Activated T-helper 2 cell treated with anti-CD3 and anti-CD28 coated beads, Interferon-gamma antibody, Interleukin-2, Interleukin-4, amounts not matched to agents 10 μg/mL and 5 μg/mL and 100 μg/mL, durations not matched to agents 14 hours and 24 hours and 36 hours (primary cell): ENCODE measurements at places on chromosomes 2 and 18. TPM values are rescaled to one million over a fixed set of nuclear protein-coding genes. Genes with fewer than 3 reads are reported as not detected.

DNA sequence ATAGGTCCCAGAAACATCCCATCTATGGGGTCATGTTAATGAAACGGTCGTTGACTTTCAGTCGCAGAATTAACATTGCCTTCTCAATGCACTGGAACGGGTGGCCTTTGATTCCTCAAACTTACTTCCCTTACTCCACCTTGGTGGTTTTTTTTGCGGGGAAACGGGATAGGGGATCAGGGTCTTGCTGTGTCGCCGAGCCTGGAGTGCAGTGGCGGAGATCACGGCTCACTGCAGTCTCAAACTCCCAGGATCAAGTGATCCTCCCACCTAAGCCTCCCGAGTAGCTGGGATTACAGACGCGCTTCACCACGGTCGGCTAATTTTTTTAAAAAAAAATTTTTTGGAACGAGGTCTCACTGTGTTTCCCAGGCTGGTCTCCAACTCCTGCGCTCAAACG is 754 bp downstream of the ATG16L1 start:
- no peak for DNase-seq

- no peak for DNase-seq
Observed at GRCh38 chr2:158731386-158731785, 63.7 kb upstream of the DAPL1 start.

DNA sequence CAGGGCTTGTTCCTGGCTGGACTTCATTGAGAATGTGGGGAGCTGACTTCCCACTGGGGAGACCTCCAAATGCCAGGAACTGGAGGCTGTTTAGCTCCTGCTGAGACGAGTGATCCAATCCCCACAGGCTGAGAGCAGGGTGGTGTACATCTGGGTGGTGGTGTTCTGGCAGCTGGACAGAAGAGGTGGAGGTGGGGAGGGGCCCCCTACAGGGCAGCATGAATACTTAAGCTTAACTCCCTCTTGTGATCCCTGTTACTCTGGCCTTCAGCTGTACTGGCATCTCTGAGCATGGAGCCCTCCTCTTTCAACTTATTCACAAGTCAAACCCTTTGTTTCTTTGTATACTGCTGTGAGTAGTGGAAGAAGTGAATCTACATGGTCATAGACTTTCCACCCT is 167.8 kb upstream of the LYPD1 start:
- DNase-seq, result no peak

GRCh38 chr2:20138696-20139095 is 86.2 kb downstream of the SDC1 start:
- no peak for DNase-seq

DNA sequence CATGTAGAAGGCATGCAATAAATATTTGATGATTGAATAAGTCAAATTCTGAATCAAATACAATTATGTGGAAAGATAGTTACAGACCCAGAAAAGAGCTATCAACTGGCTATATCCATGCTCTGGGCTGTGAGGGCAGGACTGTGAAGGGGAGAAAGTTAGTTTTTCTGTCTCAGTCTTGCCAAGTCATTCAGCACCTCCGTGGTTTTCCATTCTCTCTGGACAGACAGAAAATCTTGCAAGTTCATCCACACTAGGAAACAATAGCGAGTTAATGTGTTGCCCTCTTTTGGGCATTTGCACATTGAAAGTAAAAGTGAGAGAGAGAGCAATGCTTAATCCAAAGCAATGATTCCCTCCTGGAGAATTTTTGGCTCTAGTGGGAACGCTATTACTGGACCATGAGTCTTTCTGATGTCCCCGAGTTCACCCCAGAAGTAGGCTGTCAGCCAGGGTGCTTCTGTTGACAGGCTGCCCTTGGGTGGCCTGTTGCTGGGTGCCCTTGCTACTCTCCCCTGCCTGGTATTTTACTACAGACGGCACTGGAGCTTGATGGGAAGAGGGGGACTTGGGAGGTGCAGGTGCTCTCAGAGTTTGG is 238.3 kb downstream of the LOXHD1 start:
- no peak for DNase-seq

DNA sequence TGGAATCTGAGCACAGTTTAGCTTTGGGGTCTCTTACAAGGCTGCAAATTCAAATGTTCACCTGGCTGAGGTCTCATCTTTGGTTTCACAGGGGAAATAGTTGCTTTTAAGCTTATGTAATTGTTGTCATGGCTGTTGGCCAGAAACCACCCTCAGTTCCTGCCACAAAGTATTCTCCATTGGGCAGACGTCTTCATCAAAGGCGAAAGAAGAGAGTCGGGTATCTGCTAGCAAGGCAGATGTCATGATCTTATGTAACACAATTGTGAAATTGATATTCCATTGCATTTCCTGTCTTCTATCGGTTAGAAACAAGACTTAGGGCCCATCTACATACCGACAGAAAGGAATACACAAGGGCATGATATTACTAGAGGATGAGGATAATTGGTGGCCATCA is 816.2 kb downstream of the MBD2 start:
- no peak for DNase-seq

DNA sequence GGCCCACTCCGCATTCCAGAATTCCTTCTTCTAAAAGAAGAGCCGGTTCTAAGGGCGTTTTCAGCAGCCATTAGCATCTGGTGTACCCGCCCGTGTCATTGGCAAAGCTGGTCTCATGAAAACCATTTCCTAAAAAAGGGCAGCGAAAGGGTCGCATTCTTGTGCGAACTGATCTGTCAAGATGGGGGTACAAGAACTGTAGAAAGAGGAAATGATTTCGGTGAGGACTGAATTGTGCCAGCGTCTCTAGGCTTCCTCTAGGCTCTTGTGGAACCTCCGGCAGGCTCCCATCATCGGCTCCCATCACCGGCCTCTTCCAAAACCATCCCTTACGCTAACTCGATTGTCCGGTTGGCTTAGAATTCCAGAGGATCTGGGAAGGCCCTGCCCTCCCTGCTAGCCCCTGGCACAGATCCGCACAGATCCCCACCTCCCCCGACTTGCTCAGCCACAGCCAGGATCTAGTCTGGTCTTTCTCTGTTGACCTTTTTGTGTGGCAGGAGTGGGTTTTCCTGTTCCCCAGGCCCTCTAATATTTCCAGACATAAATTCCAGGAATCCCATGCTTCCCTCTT is 1.3 kb downstream of the RAB31 start:
- no peak for DNase-seq

GRCh38 chr2:14722904-14723570 is 90.5 kb downstream of the LRATD1 start:
- DNase-seq, result no peak

DNA sequence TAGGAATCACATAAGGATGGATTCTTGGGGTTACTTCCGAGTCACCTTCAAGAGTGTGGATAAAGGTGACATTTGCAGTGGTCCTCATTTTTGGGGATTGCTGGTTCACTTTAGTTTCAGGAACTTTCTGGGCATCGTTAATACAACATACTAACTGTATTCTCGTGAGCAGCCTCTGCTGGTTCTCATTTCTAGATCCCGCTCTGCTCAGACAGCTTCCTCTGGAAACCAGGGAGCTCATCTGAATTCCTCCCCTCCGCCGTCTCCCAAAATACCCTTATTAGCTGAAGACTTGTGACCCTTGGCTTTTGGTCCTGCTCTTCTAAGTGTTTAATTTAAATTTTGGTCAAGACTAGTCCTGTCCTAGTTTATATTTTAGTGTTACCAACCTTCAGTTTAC is 64.5 kb downstream of the ZNF532 start:
- DNase-seq, result no peak

GRCh38 chr2:64708829-64709228 is 55.1 kb upstream of the SERTAD2 start:
- no peak for DNase-seq

DNA sequence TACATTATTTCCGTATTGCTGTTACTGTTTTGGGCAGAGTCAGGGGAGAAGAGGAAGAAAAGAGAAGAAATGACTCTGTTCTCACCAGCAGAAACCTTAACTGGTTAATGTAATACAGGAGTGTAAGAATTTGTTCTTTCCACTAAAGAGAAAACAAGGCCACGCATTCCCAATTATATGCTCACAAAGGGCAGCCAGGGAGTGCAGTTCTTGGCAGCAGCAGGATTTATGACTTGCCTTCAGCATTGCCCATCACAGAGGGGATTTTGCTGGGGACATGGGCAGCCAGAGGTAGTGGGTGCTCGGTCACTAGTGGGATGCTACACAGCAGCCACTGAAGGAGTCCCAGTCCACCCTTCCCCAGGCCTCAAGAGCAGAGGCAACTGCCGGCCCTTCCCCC is 18.4 kb downstream of the MREG start:
- no peak for DNase-seq

DNA sequence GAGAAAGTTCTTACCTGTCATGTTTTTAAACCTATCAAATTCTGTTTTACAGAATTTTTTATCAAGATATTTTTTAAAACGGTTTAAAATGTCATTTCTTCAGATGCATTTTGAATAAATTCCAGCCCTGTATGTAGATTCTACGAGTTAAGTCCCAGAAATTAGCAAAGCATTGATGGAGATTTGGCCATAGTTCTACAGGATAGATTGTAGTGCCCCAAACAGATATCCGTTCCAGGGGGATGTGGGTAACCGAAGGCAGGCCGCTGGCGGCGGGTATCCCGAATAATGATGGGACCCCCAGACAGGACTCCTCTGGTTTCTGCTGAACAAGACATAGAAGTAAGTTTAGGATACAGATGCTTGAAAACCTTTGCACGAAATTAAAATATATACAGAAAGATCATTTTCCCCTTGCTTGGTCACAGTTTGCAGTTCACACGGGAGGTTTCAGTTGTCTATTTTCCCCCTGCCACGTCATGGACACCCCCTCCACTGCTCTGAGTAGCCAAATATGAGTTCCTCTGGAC is 755 bp downstream of the NOL4 start:
- no peak for DNase-seq

DNA sequence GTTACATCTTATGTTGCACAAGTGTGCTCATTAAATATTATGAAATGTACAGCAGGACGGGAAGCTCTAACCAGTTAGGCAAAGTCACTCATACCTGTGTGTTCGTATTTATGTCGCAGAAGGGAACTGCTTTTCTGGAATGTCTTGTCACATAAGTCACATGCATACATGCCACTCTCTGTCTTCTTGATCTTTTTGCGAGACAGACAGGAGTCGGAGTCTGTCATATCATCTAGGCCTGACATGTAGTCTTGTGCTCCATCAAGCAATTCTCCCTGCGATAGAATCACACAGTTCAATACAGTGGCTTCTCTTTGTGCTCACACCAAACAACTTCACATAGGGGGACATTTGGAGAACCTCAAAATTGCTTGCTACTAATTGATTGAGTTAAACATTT is 123.6 kb downstream of the ZEB2 start:
- DNase-seq, result no peak

DNA sequence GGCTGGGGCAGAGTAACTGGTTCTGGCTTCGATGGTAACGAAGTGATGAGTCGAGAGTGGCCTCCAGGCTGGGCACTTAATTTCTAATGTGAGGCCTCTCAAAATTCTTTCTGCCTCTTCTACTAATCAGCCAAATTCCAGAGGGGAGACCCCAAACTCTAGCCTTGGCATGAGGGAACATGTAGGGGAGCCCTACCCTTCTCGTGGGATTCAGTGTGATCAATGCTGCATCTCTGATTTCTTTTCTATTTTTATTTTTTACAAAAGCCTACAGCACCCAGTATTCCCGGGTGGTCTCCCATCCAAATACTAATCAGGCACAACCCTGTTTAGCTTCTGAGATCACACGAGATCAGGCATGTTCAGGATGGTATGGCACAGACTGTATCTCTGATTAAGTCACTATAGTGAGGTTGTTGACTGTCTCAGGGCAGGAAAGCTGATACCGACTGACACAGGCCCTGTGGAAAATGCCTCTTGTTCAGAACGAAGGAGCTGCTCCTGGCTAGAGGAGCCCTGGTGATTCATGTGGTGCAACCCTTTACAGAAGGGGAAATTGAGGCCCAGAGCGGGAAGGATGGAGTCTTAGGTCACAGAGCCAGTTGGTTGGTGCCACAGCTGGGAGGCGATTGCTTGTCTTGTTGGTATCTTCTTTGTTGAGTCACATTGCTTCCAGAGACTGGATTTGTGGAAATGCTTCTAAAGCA is 126.3 kb upstream of the HS6ST1 start:
- DNase-seq, result no peak

DNA sequence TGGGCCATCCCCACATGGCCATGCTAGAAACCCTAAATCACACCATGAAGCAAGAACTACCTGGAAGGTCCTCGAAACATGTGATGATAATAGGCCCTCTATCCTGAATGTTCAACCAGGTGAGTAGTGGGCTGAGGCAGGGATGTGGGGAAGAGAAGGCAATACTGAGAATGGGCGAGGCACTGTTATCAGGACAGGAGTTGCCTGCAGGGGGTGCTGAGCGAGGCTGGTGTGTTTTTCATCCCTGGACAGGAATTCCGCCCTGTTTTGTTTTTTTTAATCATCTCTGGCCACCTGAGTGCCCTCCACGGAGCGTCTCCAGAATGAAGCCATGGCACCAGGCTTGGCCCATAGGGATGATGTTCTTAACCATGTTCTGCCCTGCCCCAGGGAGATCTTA is 103.0 kb upstream of the SOX11 start:
- no peak for DNase-seq

Gene KANSL3
- 45.8 and 48.3 TPM in 2 replicates for total RNA-seq

Gene HIBCH
- 24.5 and 26.0 TPM in 2 replicates for total RNA-seq

Gene RAB6C
- total RNA-seq, result not detected in 2 replicates

Gene EFR3B
- total RNA-seq, result 0.34 and 0.46 TPM in 2 replicates

Gene TBR1
- total RNA-seq, result 0.02 TPM in 1 of 2 replicates, not detected in the other

Gene CHST10
- total RNA-seq, result 6.8 and 10.5 TPM in 2 replicates

Gene LCT
- 0.53 and 0.55 TPM in 2 replicates for total RNA-seq
